ENCODE measurements at places on chromosomes 5 and 9. TPM values are rescaled to one million over a fixed set of nuclear protein-coding genes. Genes with fewer than 3 reads are reported as not detected.

DNA sequence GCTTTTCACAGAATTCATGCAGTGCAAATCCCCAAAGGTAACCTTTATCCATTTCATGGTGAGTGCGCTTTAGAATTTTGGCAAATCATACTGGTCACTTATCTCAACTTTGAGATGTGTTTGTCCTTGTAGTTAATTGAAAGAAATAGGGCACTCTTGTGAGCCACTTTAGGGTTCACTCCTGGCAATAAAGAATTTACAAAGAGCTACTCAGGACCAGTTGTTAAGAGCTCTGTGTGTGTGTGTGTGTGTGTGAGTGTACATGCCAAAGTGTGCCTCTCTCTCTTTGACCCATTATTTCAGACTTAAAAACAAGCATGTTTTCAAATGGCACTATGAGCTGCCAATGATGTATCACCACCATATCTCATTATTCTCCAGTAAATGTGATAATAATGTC, 21.3 kb downstream of the PCA3 start:
- no peak overlapping the region for H3K27ac ChIP-seq
- H3K36me3 ChIP-seq: no peaks in the 10 kb centered on the region
- H3K27me3 ChIP-seq: peaks cover 11% of the 10 kb centered on the region
- no peak for DNase-seq

Gene SEC16A
- 76.1 TPM for total RNA-seq

- H3K27ac ChIP-seq: no peak overlapping the region
- no peak for DNase-seq
- H3K4me3 ChIP-seq: no peak overlapping the region
- H3K27me3 ChIP-seq: no peaks in the 10 kb centered on the region
- no peaks in the 10 kb centered on the region for H3K36me3 ChIP-seq
- no peaks in the 10 kb centered on the region for H3K4me1 ChIP-seq
Measured at GRCh38 chr5:39328731-39329130, 35.6 kb downstream of the C9 start.

Gene OTP
- not detected for total RNA-seq

DNA sequence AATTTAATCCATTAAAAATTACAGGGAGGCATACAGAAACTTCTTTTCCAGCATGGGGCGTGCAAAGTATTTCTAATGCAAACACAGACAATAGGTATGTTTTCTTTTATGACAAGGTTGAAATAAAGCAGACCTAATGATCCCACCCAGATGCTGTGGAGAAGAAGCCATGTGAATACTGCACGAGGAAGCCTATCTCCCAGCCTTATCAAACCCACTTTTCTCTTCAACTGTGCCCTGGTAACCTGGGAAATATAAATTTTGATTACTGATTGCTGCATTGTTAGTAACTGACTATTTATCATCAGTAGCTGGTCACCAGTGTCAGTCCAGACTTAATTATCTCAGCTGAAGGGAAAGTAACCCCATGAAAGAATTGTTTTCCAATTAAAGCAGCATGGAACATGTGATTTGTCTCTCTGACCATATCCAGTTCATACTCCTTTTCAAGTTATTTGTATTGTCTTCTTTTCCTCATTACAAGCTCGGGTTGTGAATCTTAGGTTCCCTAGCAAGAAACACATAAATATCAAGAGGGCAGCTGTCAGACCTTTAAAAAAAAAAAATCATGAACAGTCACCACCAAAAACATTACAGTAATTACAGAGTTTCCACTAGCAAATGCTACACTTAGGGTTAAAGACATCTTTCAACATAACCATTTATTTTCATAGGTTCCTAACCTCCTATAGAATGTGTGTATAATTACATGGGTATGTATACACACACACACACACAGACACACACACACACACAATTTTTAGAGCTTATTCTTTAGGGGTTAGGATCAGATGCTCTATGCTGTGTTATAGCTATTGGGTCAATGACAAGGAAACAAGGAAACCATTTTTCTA, 50.3 kb downstream of the SEMA6A start:
- H3K27me3 ChIP-seq: no peaks in the 10 kb centered on the region
- H3K4me3 ChIP-seq: no peak overlapping the region
- DNase-seq: no peak
- H3K36me3 ChIP-seq: peaks cover 5% of the 10 kb centered on the region
- peaks cover 67% of the 10 kb centered on the region for H3K4me1 ChIP-seq

DNA sequence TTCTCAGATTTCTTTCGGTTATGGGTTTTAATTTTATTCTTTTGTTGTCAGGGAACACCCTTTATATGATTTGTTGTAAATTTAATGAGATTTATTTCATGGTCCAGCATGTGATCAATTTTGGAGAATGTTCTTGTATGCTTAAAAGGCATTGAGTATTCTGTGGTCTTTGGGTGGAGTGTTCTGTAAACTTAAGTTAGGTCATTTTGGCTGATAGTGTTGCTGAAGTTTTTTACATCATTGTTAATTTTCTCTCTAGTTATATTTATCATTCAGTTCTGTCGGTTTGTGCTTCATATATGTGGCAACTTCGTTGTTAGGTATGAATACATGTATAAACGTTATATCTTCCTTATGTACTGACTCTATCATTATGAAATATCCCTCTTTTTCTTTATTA, 55.5 kb downstream of the NIPBL start:
- H3K4me1 ChIP-seq: peaks cover 2% of the 10 kb centered on the region
- no peak overlapping the region for H3K4me3 ChIP-seq
- no peak for DNase-seq
- no peaks in the 10 kb centered on the region for H3K36me3 ChIP-seq

DNA sequence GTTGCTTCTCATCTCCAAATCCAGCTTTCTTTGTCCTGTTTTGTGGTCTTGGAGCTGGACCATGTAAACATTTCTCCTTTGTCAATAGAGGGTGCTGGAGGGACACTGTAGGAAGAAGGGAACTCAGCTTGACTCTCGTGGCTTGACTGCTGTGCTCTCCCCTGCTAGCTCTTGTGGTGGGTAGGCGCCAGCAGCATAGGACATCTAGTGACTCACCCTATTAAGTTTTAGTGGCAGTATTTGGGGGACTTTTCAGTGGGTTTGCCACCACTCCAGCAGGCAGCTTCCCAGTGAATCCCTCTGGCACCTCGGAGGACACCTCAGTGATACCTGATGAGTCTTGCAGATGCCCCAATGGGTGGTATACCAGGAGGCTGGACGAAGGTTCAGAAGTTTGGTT, 97.8 kb downstream of the TSSK1B start:
- H3K4me1 ChIP-seq: no peaks in the 10 kb centered on the region
- H3K36me3 ChIP-seq: no peaks in the 10 kb centered on the region
- peak overlapping the region; percentile 31 for H3K27ac ChIP-seq

DNA sequence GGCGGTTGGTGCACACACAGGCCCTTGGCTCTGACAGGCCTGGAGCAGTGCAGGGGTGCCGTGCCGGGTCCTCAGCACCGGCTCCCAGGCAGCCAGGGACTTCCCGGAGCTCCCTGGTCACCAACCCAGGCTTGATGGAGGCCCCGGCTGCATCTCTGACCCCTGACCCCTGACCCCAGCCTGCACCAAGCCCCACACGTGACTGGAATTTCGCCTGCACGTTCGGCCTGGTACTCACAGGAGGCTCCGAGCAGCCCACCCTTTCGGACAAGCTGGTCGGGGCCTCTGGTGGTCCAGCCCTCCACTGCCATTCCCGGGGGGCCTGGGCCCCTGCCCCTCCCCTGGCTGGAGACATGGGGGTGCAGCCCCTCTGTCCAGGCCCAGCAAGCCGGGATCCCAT, 25.4 kb upstream of the UBAC1 start:
- no peaks in the 10 kb centered on the region for H3K36me3 ChIP-seq
- H3K27ac ChIP-seq: no peak overlapping the region
- H3K4me3 ChIP-seq: no peak overlapping the region

Gene CEL
- total RNA-seq: 5.2 TPM

DNA sequence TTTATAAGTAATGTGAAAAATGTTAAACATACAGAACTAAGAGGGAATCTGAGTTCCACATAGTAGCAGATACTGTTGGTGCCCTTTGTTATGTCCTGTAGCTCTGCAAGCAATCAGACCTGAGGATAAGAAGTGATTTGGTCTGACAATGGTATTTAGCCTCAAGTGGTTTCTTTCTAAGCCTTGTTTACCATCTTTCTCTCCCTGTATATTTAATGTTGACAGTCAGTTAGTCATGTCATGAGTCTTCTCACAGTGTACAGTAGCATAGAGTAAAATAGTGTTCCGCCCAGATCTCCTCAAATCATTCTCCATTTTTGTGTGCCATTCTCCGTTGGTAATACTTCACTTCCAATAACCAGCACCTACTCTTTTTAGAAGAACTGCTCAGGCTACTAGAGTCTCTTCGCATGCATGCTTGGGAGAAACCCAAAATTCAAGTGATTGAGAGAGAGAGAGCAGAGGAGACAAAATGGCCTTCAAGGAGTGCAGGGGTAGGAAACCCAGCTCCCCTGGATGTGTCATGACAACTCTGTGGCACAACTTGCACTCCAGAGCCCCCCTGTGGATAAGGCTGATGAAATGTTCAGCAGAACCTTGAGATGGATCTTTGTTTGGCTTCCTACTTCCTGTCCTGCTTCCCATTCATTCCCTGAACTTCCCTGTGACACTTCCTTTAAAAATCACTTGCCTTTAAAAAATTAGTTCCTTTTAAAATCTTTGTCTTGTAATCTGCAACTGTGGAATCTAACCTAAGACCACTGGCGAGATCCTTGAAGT, 129.2 kb upstream of the FST start:
- DNase-seq: no peak
- H3K4me3 ChIP-seq: no peak overlapping the region
- H3K36me3 ChIP-seq: no peaks in the 10 kb centered on the region
- peaks cover 2% of the 10 kb centered on the region for H3K27me3 ChIP-seq
- H3K4me1 ChIP-seq: peaks cover 1% of the 10 kb centered on the region
- no peak overlapping the region for H3K27ac ChIP-seq

Measured in progenitor cell of endocrine pancreas (in vitro differentiated cells).